ENCODE measurements at places on chromosomes 12 and 14. TPM values are rescaled to one million over a fixed set of nuclear protein-coding genes. Genes with fewer than 3 reads are reported as not detected.

The AQP2 gene
- not detected for total RNA-seq

The ADAMTS20 gene
- not detected for total RNA-seq

The PROX2 gene
- not detected for total RNA-seq

The AQP6 gene
- not detected for total RNA-seq

The GALNT16 gene
- total RNA-seq = not detected

The ADCK1 gene
- total RNA-seq = 7.0 TPM

The KRT86 gene
- total RNA-seq = 45.1 TPM

The SSTR1 gene
- 0.29 TPM for total RNA-seq

The PRB2 gene
- not detected for total RNA-seq

The KRT78 gene
- total RNA-seq = not detected

The YARS2 gene
- 30.1 TPM for total RNA-seq

The RNASE2 gene
- total RNA-seq = not detected

The KRT75 gene
- not detected for total RNA-seq

The IL26 gene
- not detected for total RNA-seq

The ENDOU gene
- total RNA-seq = not detected

The GLS2 gene
- 3.9 TPM for total RNA-seq

The TSPAN8 gene
- total RNA-seq = not detected

The B4GALNT3 gene
- total RNA-seq = 0.76 TPM

The RTN1 gene
- total RNA-seq = 9.8 TPM

The PHETA1 gene
- 4.0 TPM for total RNA-seq

The LALBA gene
- total RNA-seq = not detected

The DIABLO gene
- total RNA-seq = 69.6 TPM

The FAIM2 gene
- total RNA-seq = not detected

The TMEM233 gene
- not detected for total RNA-seq

The DYRK4 gene
- 87.1 TPM for total RNA-seq

The CCDC38 gene
- total RNA-seq = not detected

The REM2 gene
- total RNA-seq = 0.47 TPM

The SNW1 gene
- total RNA-seq = 122 TPM
